ENCODE measurements at places on chromosomes 3 and 15. TPM values are rescaled to one million over a fixed set of nuclear protein-coding genes. Genes with fewer than 3 reads are reported as not detected.

DNA sequence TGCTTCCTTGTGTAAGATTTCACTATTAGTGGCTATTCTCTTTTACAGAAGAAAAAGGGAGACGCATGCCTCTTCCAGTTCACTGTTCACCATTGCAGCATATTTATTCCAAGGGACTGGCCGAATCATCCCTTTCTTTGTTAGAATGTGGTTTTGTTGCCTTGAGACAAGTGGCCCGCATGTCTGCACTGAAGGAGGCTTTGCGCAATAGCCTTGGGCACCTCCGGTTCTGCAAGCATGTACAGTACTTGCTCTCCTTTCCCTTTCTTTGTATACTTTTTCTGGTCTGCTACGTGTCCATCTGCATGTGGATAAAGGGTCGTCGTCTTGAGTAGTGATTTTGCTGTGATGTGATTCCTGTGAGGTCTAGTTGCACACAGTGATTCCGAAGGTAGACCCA, 43.0 kb downstream of the FLNB start:
- DNase-seq, result no peak

DNA sequence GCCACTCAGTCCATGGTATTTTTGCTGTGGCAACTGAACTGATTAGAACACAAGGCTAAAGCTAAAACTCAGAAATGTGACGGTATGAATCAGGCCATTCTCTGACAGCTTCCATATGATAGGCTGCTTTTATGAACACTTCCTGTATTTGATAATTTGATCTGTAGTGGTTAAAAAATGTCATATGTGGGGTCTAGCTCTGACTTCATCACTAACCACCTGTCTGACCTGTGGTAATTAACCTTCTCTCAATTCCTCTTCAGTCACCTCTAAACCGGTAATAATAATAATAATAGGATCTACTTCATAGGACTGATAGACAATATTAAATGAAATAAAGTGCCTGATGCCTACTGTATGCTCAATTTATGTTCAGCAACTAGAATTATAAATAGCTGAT, 223.2 kb downstream of the MBNL1 start:
- DNase-seq, result no peak

DNA sequence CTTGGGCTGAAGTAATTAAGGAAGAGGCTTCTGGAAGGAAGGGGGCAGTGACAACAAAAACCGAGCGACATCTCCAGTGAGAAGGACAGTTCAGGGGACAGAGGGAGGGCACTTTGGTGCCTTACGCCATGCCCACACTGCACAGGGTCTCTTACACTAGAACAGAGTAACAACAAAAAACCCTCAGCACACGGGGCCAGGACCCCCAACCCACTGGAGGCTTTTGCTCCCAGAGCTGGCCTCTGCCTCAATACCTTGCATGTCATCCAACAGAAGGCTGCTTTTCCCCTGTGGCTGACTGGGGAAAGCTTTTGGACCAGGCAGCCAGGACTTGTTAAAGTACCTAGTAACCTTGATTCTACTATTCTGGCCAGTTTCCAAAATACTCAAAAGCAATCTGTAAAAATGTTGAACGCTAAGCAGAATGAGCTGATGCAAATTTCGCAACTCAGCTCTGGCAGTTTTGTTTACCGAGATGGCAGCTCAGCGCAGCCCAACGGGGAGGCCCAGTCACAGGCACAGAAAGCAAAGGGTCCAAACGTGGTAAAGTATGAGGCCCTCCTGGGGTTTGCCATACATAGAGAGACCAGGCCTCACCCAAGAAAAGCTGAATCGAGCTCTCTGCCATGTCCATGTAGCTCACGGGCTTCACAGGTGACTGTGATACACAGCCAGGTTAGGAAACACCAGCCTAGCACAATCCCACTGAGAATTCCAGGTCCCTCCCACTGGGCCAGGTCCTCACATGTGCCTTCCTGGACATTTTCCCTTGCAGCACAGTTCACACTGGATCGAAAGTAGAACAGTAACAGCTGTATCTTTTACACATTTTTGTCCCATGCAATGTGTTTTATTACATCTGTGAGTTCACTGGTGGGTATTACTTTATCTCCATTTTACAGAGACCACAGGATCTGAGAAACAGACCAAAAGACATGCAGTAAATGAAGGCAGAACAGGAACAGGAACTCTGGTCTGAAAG, 6.0 kb downstream of the CHCHD4 start:
- no peak for DNase-seq

GRCh38 chr3:60759439-60759838, 491.8 kb downstream of the FHIT start:
- DNase-seq, result no peak

- DNase-seq, result peak; percentile 14
Measured at GRCh38 chr15:29268706-29269484, 727 bp downstream of the NSMCE3 start.

DNA sequence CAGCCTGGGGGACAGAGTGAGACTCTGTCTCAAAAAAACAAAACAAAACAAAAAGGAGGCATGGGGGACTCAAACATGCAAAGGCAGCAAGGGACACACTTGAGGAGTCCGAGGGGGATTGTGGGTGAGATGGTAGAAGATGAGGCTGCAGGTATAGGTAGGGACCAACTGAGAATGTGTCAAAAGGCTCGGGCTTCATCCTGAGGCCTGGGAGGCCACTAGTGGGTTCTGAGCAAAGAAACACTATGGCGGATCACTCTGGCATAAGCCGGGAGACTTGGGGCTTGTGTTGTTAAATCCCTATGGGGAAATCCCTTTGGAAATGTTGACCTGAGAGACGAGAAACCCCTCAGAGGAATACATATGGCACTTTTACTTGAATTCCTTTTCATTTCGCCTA, 21.2 kb downstream of the ZNF710 start:
- no peak for DNase-seq

DNA sequence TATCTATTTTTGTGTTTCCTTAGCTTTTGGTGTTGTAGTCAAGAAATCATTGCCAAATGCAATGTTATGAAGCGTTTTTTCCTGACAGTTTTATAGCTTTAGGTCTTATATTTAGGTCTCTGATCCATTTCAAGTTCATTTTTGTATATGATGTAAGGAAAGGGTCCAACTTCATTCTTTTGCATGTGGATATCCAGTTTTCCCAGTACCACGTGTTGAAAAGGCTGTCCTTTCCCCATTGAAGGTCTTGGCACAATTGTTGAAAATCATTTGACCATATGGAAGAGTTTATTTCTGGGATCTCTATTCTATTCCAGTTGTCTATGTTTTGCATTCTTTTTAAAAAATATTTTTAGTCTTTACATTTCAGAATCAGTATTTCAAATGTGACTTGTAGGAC, 14.6 kb upstream of the SNRPN start:
- no peak for DNase-seq

GRCh38 chr15:31489281-31489680, 162.6 kb downstream of the KLF13 start:
- DNase-seq, result no peak

DNA sequence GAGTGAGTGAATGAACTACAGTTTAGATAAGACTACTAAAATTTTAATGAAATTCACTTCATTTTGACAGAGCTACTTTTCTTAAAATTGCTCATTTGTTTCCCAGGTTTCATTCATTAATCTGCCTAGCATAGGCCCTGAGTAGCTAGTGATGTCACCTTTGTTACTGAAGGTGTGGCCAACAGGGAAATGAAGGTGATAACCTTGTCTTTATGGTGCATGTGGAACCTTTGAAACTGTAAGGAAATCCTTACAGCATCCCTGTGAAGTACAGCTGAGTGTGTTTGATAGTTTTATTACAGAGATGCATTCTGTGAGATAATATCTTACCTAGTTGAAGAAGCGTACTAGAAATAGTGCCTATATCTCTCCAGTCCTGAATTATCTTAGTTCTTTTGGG, 112.9 kb downstream of the AKAP13 start:
- DNase-seq, result no peak

DNA sequence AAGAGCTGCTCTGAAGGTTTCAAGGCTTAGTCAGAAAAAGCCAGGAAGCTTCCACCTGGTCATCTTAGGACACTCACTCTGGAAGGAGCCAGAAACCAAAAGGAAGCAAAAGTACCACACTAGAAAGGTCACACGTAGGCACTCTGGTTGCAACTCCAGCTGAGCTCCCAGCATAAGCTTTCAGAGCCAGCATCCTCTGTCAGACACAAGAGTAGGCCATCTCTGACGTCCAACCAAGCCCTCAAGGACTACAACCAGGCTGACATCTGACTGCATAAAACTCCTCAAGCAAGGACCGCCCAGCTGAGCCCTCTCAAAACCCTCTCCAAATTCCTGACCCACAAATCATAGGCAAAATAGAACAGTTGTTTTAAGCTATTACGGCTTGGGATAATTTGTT, 12.8 kb downstream of the SH3BP5 start:
- no peak for DNase-seq

GRCh38 chr3:1404270-1404962, 311.6 kb downstream of the CNTN6 start:
- DNase-seq, result no peak

DNA sequence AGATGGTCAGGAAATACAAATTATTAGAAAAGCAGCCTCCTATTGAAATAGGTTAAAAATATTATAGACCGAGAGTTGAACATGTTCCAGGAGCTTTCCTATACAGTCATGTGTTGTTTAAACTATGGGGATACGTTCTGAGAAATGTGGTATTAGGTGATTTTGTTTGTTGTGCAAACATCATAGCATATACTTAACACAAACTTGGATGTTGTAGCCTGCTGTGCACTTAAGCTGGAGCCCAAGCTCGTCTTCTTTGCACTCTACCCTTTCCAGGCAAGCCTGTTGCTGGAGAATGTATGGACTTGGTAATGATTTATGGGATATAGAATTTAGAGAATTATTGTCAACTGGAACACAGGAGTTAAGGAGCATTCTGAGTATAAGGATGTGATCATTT, 140.2 kb downstream of the AKAP13 start:
- no peak for DNase-seq

GRCh38 chr3:158167737-158168557, 58.1 kb downstream of the RSRC1 start:
- DNase-seq, result no peak

- no peak for DNase-seq
Measured at GRCh38 chr15:33720952-33721351, 247.3 kb upstream of the CHRM5 start.

- DNase-seq, result no peak
Measured at GRCh38 chr3:196670339-196670738, 30.8 kb downstream of the NRROS start.

GRCh38 chr15:33788906-33789540, 179.3 kb upstream of the CHRM5 start:
- DNase-seq, result no peak

DNA sequence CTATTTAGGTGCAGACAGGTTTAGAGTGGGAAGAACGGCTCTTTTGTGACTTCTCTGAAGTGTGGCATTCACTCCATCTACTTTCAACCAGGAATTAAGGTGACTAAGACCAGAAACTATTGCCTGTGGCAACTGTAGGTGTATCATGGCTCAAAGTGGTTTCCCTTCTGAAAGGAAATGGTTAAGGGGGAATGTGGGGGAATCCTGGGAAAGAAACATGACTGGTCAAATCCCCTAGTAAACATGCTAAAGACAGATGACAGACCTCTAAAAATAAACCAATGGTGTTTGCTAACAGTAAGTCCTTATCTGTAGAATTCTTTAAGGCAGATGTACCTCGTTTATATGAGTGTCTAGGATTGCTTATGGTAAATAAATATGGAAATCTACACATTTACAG, 56.9 kb downstream of the MEGF11 start:
- DNase-seq, result no peak

- no peak for DNase-seq
Measured at GRCh38 chr3:117463276-117464115, 753.9 kb downstream of the TUSC7 start.

- DNase-seq, result peak; percentile 71
Measured at GRCh38 chr3:57169872-57170623, 4.9 kb upstream of the IL17RD start.

DNA sequence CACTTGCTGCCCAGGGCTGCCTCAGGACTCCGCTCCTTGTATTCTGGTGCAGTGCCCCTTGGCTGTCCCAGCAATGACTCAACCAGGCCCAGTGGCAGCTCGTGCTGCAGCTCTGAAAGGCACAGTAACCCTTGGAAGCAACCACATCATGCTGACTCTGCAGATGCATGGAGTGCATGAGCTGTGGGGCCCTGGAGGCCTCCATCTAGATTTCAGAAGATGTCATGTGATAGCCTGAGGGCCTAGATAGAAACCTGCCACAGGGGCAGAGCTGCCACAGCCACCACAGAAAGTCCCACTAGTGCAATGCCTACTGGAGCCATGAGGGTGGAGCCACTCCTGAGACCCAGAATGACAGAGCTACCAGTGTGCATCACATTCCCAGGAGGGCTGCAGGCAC, 117.1 kb upstream of the SMAD3 start:
- DNase-seq, result no peak

DNA sequence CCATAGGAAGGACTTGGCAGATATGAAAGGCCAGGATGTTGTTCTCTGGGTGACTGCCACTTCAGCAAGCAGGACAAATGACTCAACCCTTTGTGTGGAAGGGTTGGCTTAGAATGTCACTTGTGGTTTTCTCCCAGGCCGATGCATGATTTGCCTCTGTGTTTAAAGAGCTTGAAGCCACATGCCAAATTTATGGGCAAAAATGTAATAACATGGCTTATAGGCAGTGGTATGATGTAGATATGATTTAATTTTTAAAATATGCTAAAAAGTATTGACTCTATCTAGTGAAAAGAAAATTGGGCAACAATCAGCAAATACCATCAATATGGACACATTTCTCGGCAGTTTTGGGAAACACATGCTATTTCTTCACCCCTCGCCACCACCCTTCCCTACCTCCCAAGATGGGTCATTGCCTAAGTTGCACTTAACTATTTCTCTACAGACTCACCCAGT, 114.6 kb downstream of the CYP19A1 start:
- no peak for DNase-seq

DNA sequence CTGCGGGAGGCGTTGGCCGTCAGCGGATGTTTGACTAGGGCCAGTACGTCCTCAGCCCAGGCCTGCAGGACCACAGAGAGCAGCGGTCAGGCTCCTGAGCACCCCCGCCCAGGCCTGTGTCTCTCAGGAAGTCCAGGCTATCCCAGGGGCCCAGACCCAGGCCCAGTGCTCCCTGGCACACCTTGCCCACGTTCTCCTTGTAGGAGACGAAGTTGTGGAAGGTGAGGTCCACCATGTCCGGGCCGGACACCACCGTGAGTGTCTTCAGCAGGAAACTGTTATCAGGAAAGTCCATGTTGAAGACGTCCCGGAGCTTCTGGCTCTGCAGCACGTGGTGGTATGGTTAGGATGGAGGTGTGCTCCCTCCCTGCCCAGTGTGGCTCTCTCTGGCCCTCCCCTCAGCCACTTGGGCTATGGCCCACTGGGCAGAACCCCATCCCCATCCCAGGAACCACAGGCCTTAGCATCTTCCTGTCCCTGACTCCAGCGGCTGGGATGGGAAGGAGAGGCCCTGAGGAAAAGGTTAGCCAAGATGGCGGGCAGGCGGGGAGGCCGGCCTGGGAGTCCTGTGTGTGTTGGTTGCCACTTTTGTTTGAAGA, 5.3 kb downstream of the PLCB2 start:
- DNase-seq, result no peak

GRCh38 chr3:29311795-29312194, 30.9 kb downstream of the RBMS3 start:
- no peak for DNase-seq

- no peak for DNase-seq
Measured at GRCh38 chr15:83063551-83063950, 3.5 kb downstream of the BTBD1 start.

Gene IQCF5
- not detected for total RNA-seq

Gene MOBP
- total RNA-seq, result 0.41 TPM

Gene UACA
- total RNA-seq, result 22.0 TPM

Gene AMT
- 1.6 TPM for total RNA-seq

Data from frontal cortex (tissue), 4 donors.